Stimulated activated CD8-positive, alpha-beta memory T cell treated with anti-CD3 and anti-CD28 coated beads, Interleukin-4, amount 100 ng/mL, for 4 hours (primary cell): ENCODE measurements at places on chromosomes 5 and 9.

DNA sequence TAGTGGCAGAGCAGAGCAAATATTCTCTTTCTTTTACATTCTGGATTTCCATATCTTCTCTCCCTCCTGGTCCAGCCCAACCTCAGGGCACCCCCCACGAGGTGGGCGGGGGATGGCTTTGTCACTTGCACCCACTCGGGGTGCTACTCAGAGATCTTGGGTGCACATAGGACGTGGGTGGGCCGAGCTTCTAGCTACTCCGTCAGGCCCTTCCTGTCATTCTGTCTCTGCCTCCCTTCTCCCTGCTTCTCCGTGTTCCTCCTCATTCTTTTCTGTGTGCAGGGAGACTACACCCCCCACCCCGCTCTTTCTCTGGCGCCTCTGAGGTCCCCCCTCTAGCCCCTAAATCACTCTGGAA, 19.5 kb downstream of the PCDHGC5 start:
- no peak for DNase-seq

DNA sequence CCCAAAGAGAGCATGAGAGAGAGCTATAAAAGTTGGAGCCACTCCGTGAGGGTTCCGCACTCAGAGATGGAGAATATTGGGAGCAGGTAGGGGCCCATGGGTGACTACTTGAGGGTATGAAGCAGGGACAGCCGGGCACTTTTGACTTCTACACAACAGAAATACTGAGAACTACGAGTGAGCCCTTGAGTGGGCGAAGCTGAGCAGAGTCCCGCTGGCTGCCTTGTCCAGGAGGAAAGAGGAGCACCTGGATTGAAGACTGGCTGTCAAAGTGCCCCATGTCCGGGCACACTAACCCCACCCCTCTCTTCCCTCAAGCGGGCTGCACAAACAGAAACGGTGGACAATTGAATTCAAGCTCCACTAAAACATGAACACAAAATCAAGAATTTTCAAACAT, 33.6 kb downstream of the FYB1 start:
- DNase-seq: no peak

GRCh38 chr5:118557251-118557661, 431.1 kb downstream of the DTWD2 start:
- no peak for DNase-seq

GRCh38 chr9:113479174-113479621, 15.7 kb downstream of the RGS3 start:
- DNase-seq: no peak

DNA sequence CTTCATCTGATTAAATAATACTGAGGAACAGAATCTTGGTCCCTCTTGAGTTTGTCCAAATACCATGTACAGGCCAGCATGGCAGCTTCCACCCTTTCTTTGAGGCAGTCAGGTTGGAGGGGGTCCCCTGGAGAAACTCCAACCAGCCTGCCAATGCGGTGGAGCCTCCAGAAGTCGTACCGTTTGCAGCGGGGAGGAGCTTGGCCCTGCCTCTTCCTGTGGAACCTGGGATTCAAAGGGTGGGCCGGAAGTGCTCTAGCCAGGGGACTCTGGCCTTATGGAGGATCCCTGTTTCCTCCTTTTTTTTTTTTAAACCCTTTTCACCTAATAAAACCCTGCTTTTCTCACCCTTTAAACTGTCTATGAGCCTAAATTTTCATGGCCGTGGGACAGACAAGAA, 216.3 kb upstream of the ZNF608 start:
- no peak for DNase-seq

- DNase-seq: no peak
These were observed 56.0 kb downstream of the KIAA0825 start for GRCh38 chr5:94562327-94562971.

- DNase-seq: no peak
These were observed 125.3 kb downstream of the CEP120 start for GRCh38 chr5:123297866-123298265.

DNA sequence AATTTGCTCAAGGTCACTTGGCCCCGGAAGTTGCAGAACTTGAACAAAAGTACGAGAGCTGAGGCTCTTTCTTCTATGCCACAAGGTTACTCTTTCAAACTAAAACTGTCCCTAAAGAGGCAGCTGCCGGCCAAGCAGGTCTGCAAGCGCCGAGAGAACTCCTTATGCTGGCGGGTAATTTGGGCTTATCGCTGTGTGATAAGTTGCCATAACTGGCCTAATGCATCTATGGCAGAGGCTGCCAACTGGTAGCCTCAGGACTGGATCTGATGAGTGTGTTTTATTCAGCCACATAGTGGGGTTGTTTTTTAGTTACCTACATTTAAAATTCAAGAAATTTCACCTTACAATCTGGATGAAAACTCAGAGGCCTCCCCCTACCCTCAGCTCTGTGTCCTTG, 68.1 kb upstream of the SPOCK1 start:
- no peak for DNase-seq

- no peak for DNase-seq
These were observed 33.8 kb downstream of the KDM3B start for GRCh38 chr5:138386290-138386689.

- no peak for DNase-seq
These were observed 44.9 kb upstream of the SYNPO start for GRCh38 chr5:150595466-150596031.

- no peak for DNase-seq
These were observed 500.9 kb downstream of the DIRAS2 start for GRCh38 chr9:90141723-90142122.

- DNase-seq: no peak
These were observed 42.4 kb downstream of the TRIO start for GRCh38 chr5:14185326-14186058.
